Pancreas (tissue), 10 donors: ENCODE measurements at places on chromosomes 4 and X. TPM values are rescaled to one million over a fixed set of nuclear protein-coding genes. Genes with fewer than 3 reads are reported as not detected.
A peak's percentile ranks its signal among the peaks of the same experiment; 100 is the strongest.

Gene CFAP299
- not detected for total RNA-seq

Gene ADGRL3
- 0.16 TPM for total RNA-seq

GRCh38 chr4:105145156-105145902 is 1.3 kb upstream of the TET2 start:
- H3K36me3 ChIP-seq, result no peaks in the 10 kb centered on the region
- no peak for DNase-seq
- peak overlapping the region; percentile 89 for H3K27ac ChIP-seq
- peaks cover 16% of the 10 kb centered on the region for H3K4me1 ChIP-seq
- no peaks in the 10 kb centered on the region for H3K27me3 ChIP-seq

Gene TRIM2
- 27.2 TPM for total RNA-seq
